Retina (tissue), 1 donor: ENCODE measurements at places on chromosomes 5 and 9.
A peak's percentile ranks its signal among the peaks of the same experiment; 100 is the strongest.

DNA sequence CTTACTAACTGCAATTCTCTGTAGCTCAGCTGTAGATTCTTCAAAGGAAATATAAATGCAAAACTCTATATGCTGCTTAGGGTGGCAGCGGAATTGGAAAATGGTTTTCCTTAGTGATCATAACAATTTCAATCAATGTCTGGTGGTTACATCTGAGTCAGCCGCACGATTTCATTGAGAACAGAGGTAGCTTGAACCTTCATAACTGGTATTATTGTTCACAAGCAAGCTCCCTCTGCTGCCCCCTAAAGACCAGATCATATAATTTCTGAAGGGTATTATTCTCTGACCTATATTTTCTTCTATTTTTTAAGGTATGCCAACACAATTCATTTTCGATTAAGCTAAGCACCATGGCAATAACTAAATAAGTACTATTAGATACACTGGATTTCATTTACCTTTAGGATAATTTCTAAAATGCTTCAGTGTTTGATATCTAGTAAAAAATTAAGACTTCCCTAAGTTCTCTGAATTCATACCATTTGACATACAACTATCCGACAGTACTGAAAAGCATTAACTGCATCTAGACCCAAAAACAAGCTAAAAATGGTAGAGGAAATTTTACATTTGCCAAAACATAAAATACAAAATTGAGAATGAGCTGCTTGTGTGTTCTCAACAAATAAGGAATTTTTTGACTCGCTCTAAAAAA is 181.1 kb upstream of the SPEF2 start:
- DNase-seq: peak; percentile 15

- no peak for DNase-seq
Observed at GRCh38 chr9:16985559-16986348, 115.3 kb upstream of the BNC2 start.

- DNase-seq: no peak
Observed at GRCh38 chr5:68002836-68003235, 212.7 kb upstream of the PIK3R1 start.

DNA sequence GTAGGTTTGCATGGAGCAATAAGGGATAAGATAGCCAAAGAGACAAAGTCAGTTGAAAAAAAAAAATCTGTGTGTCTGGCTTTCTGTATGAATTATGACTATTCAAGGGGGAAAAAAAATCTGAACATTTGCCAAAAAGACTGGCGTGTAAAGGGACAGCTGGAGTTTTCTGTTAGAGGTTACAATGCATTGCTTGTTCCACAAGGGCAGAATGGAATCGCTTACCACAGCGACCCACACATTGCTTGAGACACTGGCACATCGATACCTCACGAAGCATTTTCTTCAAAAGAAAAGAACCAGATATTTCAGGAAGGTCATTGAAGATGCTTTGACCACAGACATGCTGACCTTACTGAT is 327.8 kb downstream of the TMEM167A start:
- DNase-seq: no peak

- DNase-seq: no peak
Observed at GRCh38 chr5:10250806-10251276, 761 bp downstream of the CCT5 start.

DNA sequence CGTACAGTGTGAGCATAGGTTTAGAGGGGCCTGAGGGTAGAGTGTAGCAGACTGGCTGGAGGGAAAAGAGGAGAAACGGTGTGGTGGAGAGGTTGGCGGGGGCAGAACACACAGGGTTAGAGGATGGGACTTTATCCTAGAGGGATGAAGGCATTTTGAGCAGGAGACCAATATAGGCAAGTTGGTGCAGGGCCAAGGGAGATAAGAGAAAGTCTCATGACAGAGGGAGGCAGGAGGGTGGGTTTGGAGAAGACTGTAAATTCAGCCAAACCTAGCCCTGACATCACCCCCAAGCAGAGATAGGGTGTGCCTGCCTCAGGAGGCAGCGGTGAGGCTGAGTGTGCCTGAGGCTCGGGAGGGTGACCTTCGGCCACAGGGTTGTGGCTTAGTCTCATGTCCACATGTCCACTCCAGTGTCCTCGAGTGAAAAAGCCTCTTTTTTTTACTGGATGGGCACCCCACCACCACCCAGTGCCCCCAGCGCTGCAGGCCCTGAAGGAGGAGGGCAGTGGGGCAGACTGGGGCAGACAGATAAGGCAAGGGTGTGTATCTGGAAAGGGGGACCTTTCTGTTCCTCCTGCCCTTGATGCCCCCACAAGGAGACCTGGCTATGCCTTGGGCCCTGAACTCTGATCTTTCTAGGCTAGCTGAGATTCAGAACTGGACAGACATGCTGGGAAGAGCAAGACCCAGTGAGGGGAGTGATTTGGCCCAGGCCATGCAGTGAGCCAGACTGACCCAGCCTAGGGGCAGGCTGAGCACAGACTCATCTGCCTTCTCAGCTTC is 108.7 kb downstream of the RGS3 start:
- DNase-seq: no peak

- no peak for DNase-seq
Observed at GRCh38 chr9:21174671-21175070, 8.2 kb upstream of the IFNA21 start.

- no peak for DNase-seq
Observed at GRCh38 chr5:25713259-25713658, 1068.5 kb upstream of the CDH10 start.

GRCh38 chr9:91117959-91118703 is 243.6 kb downstream of the AUH start:
- peak; percentile 89 for DNase-seq

DNA sequence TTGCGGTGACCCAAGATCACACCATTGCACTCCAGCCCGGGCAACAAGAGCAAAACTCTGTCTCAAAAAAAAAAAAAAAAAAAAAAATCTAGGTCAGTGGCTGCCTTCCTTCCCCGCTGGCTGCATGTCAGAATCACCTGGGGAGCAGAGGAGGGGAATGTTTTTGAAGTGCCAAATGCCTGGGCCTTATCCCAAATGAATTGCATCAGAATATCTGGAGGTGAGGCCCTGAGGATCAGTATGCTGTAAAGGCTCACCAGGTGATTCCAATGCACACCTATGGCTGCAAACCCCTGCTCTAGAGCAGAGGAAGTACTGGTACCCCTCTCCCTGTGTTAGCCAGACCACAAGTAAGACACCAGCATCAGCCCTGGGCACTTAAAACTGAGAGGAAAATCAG is 44.7 kb upstream of the GABRP start:
- DNase-seq: no peak

- DNase-seq: no peak
Observed at GRCh38 chr5:122844136-122844909, 1.1 kb upstream of the SNX24 start.

- no peak for DNase-seq
Observed at GRCh38 chr9:107982001-107982400, 492.4 kb upstream of the KLF4 start.

GRCh38 chr5:167030500-167031120 is 1260.8 kb upstream of the WWC1 start:
- DNase-seq: no peak

DNA sequence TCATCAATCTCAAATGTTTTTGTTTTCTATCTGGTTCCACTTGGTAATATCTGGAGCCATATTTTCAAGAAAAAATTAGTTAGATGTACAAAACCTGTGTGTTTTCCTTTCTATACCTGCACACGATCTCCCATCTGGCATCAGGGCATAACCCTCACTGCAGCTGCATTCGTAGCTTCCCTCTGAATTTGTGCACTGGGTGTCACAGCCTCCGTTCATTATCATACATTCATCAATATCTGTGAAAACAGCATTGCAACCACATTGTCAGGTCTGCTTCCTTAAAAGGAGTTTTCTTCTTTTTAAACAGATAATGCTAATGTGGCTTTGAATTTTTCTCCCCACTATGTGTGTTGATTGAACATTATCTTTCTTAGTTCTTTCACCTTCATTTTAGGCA is 202.7 kb downstream of the FBN2 start:
- no peak for DNase-seq

DNA sequence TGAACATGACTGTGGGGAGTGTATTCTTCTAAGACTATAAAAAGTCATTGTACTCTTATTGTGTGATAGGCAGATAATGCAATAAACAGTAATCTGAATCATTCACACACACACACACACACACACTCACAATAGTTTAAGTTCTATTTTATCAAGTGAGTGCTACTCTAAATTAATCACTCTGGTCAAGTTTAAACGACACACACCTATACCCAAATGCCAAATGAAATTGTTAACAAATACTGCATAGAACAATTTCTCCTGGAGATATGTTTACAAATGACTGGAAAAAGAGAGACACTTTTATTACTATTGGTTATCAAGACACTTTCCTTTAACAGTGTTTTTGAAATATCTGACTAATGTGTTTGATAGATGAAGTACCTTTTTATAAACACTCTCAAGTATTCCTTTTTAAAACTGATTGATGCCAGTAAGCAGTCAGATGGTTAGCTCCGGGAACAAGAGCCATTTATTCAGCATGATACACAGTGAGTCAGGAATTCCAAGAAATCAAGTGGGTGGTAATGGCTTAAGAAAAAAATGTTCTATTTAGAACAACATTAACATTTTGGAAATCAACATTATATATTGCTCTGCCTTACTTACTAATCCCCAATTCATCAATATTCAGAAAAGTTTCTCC is 521.6 kb upstream of the ST8SIA4 start:
- no peak for DNase-seq

- DNase-seq: no peak
Observed at GRCh38 chr5:72146056-72146455, 38.8 kb downstream of the MAP1B start.

GRCh38 chr9:121123816-121124535 is 49.2 kb downstream of the CNTRL start:
- no peak for DNase-seq

GRCh38 chr9:105681724-105682123 is 12.6 kb upstream of the TMEM38B start:
- DNase-seq: no peak

DNA sequence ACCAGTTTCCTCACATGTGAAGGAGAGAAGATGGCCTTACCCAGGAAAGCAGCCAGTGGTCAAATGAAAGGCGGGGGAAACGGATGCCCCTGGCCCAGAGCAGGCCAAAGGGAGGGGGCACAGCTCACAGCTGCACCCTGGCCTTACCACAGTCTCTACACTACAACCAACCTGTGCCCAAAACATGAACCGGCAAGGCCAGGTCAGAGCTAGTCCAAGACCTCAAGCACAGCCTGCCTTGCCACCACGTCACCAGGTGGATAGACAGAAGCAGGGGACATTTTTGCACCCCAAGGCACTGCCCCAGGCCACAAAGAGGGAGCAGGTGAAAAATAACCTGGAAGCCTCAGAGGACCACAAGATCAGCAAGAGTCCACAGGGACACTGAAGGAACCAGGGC is 4.5 kb downstream of the GRIN1 start:
- no peak for DNase-seq

GRCh38 chr5:2704111-2704510 is 47.4 kb downstream of the IRX2 start:
- DNase-seq: no peak

GRCh38 chr9:88923653-88924288 is 67.5 kb upstream of the S1PR3 start:
- DNase-seq: no peak

GRCh38 chr5:112656451-112656850 is 81.2 kb upstream of the APC start:
- DNase-seq: no peak

DNA sequence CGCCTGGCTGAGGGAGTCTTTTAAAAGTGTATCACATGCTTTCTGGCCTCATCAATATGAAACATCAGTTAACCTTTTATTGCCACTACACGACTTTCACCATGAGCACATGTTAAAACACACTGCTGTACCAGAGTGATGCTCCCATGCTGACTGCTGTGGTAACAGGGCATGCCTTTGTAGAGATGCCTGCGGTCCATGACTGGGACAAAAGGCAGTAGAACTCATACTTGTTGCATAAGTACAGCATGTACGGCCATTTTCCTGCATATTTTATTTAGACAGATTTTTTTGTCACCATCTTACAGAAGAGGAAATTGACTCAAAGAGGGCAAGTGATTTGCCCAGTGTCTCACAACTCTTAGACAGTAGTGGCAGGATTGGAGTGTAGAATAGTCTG is 105.7 kb upstream of the ADAMTSL1 start:
- DNase-seq: no peak

DNA sequence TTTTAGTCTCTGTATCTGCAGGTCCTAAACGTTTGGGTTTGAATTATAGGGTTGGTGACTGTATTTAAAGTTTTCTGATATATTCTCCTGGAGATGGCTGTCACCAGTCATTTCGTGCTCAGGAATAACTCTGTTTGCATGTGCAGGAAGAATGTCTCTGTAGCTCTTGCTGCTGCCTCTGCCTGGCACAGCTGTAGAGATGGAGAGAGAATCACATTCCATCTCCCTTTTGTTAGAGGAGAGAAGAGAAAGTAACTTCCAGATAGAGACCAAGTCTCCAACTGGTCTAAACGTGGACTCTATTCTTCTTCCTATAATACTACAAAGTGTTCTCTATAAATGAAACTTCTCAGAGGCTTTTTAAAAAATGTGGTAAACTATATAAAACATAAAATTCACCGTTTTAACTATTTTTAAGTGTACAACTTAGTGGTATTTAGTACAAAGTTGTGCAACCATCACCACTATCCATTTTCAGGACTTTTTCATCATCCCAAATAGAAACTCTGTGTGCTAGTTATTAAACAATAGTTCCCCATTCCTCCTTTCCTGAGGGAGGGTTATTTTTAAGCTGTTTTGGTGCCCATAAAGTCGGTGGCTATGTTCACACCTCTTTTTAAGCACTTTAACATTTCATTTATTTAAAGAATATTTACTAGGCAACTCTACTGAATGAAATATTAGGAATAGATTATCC is 20.7 kb upstream of the STARD4 start:
- no peak for DNase-seq

DNA sequence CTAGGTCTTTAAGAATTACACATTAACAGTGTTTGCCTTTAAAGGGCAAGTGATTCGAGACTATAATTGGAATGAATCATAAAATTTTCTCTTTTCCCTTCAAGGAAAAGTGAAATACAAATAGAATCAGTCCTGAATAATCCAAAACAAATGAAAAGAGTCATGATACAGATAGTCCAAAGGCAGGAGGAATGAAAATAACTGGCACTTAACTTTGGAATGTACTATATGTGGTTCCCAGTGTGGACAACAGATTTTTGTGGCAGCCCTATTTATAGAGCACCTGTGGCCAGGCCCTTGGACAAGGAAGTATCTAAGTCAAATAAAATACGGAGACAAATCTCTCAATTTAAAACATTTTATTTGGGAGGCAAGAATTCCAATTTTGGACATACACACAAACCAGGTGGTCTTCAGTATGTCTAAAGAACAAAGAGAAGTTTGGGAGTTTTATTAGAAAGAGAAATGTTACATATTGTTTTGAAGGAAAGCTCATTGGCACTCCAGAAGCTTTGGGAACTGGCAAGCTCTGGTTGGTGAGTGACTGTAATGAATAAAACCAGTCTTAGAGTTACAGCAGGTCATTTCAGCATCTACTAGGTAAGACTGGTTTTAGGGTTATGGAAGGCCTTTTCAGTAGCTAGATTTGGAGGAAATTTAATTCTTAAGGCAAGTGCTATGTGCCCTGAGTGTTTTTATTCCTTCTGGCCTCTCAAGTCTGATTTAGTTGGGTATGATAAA is 116.0 kb upstream of the PAM start:
- no peak for DNase-seq
